ENCODE measurements at places on chromosomes 6 and 20. TPM values are rescaled to one million over a fixed set of nuclear protein-coding genes. Genes with fewer than 3 reads are reported as not detected.

WFDC12 gene
- total RNA-seq, result not detected

ENPP5 gene
- 14.8 TPM for total RNA-seq

- H3K4me1 ChIP-seq, result no peaks in the 10 kb centered on the region
- no peaks in the 10 kb centered on the region for H3K36me3 ChIP-seq
- H3K27ac ChIP-seq, result no peak overlapping the region
- H3K27me3 ChIP-seq, result no peaks in the 10 kb centered on the region
- no peak for DNase-seq
- no peak overlapping the region for H3K4me3 ChIP-seq
These were observed 769 bp downstream of the CCN6 start for GRCh38 chr6:112054555-112055190.

DNA sequence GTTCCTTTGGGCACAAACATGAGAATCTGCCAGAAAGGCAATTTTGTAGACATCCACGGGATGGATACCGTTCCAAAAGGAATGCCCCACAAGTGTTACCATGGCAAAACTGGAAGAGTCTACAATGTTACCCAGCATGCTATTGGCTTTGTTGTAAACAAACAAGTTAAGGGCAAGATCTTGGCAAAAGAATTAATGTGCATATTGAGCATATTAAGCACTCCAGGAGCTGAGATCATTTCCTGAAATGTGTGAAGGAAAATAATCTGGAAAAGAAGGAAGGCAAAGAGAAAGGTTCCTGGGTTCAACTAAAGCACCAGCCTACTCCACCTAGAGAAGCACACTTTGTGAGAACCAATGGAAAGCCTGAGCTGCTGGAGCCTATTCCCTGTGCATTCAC lies 103.9 kb upstream of the ARG1 start:
- H3K27ac ChIP-seq, result no peak overlapping the region
- no peaks in the 10 kb centered on the region for H3K4me1 ChIP-seq
- H3K4me3 ChIP-seq, result no peak overlapping the region
- no peaks in the 10 kb centered on the region for H3K36me3 ChIP-seq

GRCh38 chr20:36407199-36407733 lies 101.1 kb downstream of the DLGAP4 start:
- no peaks in the 10 kb centered on the region for H3K4me1 ChIP-seq
- H3K36me3 ChIP-seq, result no peaks in the 10 kb centered on the region
- H3K4me3 ChIP-seq, result no peak overlapping the region
- no peaks in the 10 kb centered on the region for H3K27me3 ChIP-seq
- no peak for DNase-seq

DNA sequence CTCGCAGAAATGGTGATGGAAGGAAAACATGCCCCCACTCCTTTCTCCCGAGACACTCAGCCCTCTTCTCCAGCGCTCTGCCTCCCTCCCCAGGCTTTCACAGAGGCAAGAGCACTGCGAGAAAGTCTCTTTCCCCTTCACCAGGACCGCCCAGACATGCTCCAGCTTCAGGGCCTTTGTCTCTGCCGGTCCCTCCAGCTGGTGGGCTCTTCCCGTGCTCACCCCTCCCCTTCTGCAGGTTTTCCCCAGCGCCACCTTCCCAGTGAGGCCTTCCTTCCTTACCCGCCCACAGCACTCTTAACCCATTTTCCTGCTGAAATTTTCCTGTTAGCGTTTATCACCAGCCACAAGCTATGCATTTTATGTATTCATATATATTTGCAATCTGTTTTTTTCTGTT lies 86.2 kb downstream of the TFAP2C start:
- no peak overlapping the region for H3K4me3 ChIP-seq
- H3K27me3 ChIP-seq, result no peaks in the 10 kb centered on the region
- no peak for DNase-seq
- H3K36me3 ChIP-seq, result no peaks in the 10 kb centered on the region
- H3K27ac ChIP-seq, result no peak overlapping the region

PLCG1 gene
- total RNA-seq, result 71.4 TPM

- H3K4me1 ChIP-seq, result no peaks in the 10 kb centered on the region
- H3K27me3 ChIP-seq, result no peaks in the 10 kb centered on the region
- H3K36me3 ChIP-seq, result no peaks in the 10 kb centered on the region
- H3K4me3 ChIP-seq, result no peak overlapping the region
These were observed 40.3 kb upstream of the OGFRL1 start for GRCh38 chr6:71248306-71248765.

GRCh38 chr20:35555951-35556645 lies 14.2 kb downstream of the ERGIC3 start:
- peaks cover 56% of the 10 kb centered on the region for H3K36me3 ChIP-seq
- no peak overlapping the region for H3K27ac ChIP-seq
- DNase-seq, result no peak
- H3K4me1 ChIP-seq, result peaks cover 11% of the 10 kb centered on the region
- no peaks in the 10 kb centered on the region for H3K27me3 ChIP-seq

DNA sequence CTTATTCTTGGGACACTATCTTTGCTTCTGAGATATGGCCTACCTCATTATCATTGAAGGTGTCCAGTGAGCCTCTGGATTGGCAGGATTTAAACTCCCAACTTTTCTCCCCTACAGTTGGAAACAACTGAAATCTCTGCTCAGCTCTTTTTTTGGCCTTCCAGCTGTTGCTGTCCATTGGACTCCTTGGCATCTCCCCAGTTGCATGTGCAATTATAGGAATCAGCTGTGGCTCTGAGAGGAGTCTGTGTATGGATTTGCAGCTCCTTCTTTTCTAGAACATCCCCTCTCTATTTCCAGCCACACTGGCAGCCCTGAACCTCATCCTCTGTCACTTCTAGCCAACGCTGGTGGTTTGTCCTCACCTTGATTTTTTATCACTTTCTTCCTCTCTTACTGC lies 21.2 kb downstream of the RAB22A start:
- no peak overlapping the region for H3K27ac ChIP-seq
- no peak for DNase-seq
- H3K4me1 ChIP-seq, result peaks cover 12% of the 10 kb centered on the region
- H3K4me3 ChIP-seq, result no peak overlapping the region
- H3K27me3 ChIP-seq, result no peaks in the 10 kb centered on the region

TAGAP gene
- 5.3 TPM for total RNA-seq

PPP1R16B gene
- 7.7 TPM for total RNA-seq

ULBP2 gene
- not detected for total RNA-seq

DNA sequence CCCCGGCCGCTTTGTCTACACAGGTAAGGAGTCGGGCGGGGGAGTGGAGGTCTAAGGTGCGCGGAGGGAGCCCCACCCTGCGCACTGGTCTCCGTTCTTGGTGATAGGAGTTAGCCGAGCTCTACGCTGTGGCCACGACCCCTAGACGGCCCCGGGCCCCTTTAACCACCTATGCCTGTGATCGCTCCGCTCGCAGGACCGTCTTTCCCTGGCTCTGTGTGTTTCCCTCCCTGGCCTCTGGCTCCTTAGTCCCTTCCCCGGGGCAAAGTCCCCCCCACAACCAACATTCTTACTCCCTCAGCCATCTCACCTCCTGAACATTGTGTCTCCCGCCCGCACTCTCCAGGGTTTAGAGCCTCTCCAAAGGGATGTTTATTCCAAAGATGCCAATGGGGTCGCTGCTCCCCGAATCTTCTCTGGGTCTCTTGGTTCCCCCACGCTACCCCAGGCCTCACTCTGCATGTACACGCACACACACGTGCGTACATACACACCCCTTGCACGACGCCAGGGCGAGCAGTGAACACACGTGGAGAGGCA lies 50.4 kb downstream of the CPXM1 start:
- peaks cover 22% of the 10 kb centered on the region for H3K4me1 ChIP-seq
- H3K4me3 ChIP-seq, result no peak overlapping the region
- H3K36me3 ChIP-seq, result no peaks in the 10 kb centered on the region
- H3K27ac ChIP-seq, result no peak overlapping the region

DNA sequence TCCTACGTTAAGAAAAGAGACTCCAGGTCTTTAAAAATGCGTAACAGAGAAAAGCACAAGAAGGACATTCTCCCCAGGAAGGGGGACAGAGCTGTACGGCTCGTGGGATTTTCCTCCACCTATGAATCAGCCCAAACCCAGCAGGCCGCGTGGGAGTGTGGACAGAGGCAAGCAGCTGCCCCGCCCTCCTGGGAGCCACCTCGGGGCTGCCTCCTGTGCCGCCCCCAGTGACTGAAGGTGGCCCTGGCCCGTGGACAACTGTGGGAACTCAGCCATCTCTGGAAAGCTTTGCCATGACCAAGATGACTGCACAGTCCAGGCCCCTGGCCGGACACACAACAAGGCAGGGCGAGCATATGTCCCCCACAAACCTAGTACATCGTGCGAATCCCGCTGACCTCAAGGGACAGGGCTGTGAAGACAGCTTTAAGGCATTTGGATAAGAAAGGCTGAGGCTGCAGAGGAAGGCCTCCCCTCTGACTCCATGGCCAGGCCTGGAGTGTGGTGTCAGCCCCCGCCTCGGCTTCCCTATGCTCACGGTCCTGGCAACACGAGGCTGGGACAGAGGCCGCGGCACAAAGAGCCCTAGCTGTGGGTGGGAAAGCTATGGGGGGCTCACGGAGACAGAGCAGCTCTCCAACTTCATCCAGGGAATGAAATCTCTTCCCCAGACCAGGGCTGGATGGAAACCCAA lies 26.9 kb downstream of the PXDC1 start:
- H3K36me3 ChIP-seq, result peaks cover 28% of the 10 kb centered on the region
- no peak for DNase-seq
- no peaks in the 10 kb centered on the region for H3K27me3 ChIP-seq
- no peak overlapping the region for H3K27ac ChIP-seq

DNA sequence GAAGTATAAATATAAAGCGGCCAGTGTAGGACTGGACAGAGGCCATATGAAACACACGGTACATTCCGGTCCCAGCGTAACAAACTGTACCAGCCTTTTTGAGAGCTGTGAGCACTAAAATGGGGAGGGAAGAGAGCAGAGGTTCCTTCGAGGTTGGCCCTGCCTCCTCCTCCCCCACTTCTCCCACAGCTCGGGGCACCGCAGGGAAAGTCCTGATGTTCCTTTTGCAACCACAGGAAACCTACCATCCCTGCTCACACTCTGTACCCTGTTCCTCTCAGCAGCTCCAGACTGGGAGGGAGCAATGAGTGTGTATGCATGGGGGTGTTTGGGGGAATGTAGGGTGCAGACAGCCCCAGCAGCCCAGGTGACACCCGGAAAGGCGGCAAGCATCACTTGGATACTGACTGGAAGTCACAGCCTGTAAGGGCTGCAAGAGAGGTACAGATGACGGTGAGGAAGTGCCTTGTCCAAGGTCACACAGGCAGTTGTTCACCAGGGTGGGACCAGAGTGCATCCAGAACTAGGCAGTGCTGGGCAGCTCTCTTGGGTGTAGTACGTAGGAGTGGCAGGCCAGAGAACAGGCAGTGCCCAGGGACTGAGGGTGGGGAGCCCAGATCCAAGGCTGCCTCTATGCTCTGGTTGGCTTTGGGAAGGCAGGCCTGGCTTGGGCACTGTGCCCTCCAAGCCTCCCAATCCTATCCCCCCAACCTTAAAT lies 11.0 kb upstream of the ARMC12 start:
- H3K4me1 ChIP-seq, result peaks cover 92% of the 10 kb centered on the region
- no peaks in the 10 kb centered on the region for H3K36me3 ChIP-seq
- peak overlapping the region; percentile 98 for H3K27ac ChIP-seq
- DNase-seq, result peak; percentile 73
- H3K27me3 ChIP-seq, result no peaks in the 10 kb centered on the region
- H3K4me3 ChIP-seq, result no peak overlapping the region

CLVS2 gene
- 0.08 TPM for total RNA-seq

GRCh38 chr6:41732591-41733359 lies 2.6 kb downstream of the TFEB start:
- no peak overlapping the region for H3K4me3 ChIP-seq
- no peaks in the 10 kb centered on the region for H3K27me3 ChIP-seq
- H3K36me3 ChIP-seq, result no peaks in the 10 kb centered on the region
- no peak for DNase-seq
- H3K27ac ChIP-seq, result peak overlapping the region; percentile 89
- peaks cover 39% of the 10 kb centered on the region for H3K4me1 ChIP-seq

DNA sequence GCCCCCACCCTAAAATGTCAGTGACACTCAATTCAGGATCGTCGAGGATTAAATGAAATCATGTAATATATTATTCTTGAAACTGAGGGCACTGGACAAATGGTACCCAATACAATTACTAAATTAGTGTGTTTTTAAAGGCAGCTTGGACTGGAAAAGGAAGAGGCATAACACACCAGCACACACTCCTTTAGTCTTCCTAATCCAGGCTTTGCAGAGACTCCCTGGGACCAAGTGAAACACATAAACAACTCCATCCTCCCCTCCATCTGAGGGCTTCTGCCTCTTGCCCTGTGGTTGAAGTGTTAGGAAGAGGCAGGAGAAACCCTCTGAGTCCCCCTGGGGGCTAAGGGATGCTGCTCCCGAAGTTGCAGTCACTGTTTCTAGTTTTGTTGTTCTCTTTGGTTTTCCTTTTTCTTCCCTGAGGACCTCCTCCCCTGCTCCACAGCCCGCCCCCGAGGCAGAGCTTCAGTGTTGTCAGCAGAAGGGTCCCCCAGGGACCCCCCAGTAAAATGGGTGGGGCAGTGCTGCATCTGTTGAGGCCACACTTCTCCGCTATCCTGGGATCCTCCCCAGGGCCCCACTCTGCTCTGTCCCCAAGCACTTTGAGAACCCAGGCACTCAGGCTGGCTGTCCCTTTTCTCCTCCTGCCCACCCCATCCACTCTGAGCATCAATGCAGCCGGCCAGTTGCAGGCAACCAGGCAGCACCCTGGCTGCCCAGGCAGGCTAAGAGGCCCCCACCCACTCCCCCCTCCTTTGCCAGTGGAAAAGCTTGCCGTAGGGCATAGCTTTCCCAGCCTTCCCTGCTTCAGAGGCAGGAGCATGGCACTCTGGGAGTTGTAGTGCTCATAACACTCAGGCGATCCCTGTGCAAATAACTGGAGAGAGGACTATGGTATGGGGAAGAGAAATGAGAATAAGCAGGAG lies 5.9 kb downstream of the TMEM63B start:
- no peaks in the 10 kb centered on the region for H3K36me3 ChIP-seq
- H3K4me1 ChIP-seq, result peaks cover 14% of the 10 kb centered on the region
- H3K27ac ChIP-seq, result no peak overlapping the region
- peak; percentile 87 for DNase-seq
- H3K27me3 ChIP-seq, result no peaks in the 10 kb centered on the region
- no peak overlapping the region for H3K4me3 ChIP-seq

- no peak overlapping the region for H3K4me3 ChIP-seq
- no peaks in the 10 kb centered on the region for H3K36me3 ChIP-seq
- peak overlapping the region; percentile 56 for H3K27ac ChIP-seq
- peaks cover 3% of the 10 kb centered on the region for H3K4me1 ChIP-seq
- peak; percentile 83 for DNase-seq
These were observed 102.6 kb downstream of the IBTK start for GRCh38 chr6:82144852-82145340.

- peak overlapping the region; percentile 82 for H3K27ac ChIP-seq
- peak; percentile 82 for DNase-seq
- H3K4me1 ChIP-seq, result peaks cover 4% of the 10 kb centered on the region
- H3K36me3 ChIP-seq, result no peaks in the 10 kb centered on the region
- H3K27me3 ChIP-seq, result no peaks in the 10 kb centered on the region
These were observed 1.3 kb downstream of the MAPK14 start for GRCh38 chr6:36028877-36029324.

DNA sequence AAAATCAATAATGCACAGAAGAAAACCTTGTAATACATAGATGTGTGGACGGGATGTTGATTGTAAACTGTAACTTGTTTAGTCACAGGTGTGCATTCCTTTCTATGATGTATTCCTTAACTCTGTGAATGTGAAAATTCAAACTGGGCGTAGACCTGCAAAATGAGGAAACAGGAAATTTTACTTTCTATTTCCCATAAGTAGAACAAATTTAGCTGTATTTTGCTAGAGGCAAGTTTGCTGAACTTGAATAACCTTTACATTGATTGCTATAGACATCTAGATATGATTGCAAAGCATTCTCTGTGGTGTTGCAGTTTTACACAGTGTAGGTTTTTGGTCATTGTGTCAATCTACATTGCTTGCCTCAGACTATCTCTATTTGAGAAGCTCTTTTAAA lies 368.4 kb upstream of the MAN1A1 start:
- H3K27ac ChIP-seq, result no peak overlapping the region
- H3K36me3 ChIP-seq, result no peaks in the 10 kb centered on the region
- DNase-seq, result no peak

GRCh38 chr20:41218466-41218865 lies 81.1 kb downstream of the PLCG1 start:
- no peak overlapping the region for H3K27ac ChIP-seq
- H3K4me1 ChIP-seq, result peaks cover 40% of the 10 kb centered on the region
- DNase-seq, result no peak
- no peak overlapping the region for H3K4me3 ChIP-seq

Measured in adrenal gland (tissue), 19 donors.